ENCODE measurements at places on chromosomes 11 and 22.

DNA sequence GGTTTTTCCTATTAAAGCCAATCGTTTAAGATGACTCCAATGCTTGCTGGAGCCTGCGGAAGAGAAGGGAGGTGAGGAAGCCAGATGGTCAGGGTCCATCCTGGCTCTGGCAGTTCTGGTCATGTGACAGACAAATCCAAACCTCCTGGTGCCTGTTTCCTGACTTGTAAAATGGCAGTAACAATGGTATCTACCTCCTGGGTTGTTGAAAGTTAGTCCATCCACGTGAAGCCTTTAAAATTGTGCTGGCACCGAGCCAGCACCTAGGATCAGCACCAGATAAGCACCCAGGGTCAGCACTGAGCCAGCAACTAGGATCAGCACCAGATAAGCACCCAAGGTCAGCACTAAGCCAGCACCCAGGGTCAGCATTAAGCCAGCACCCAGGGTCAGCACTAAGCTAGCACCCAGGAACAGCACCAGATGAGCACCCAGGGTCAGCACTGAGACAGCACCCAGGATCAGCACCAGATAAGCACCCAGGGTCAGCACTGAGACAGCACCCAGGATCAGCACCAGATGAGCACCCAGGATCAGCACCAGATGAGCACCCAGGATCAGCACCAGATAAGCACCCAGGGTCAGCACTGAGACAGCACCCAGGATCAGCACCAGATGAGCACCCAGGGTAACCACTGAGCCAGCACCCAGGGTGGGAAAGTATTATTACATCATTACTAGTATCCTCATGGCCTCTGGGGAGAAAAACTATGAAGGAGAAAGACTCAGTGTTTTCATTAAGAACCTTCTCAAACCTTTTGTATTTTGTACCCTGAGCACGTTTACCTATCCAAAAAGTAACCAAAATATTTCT is 17.2 kb downstream of the KIAA0930 start:
- no peak for DNase-seq

- no peak for DNase-seq
Measured at GRCh38 chr11:133545199-133545803, 13.0 kb upstream of the OPCML start.

DNA sequence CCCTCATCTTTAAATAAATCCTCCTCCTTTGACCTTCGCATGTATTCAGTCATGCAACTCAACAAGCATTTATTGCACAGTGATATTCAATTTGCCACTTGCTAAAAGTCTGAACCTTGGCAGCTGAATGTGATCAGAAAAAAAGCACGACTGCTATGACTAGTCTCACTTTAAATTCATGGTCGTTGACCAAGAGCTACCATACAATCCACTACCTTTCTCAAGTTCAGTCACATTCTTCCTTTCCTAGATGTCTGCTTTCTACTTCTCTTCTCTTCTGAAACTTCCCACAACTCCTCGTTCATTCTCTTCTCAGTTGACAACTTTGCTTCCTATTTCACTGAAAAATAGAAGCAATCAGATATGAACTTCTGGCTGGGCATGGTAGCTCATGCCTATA is 2.0 kb upstream of the SAA1 start:
- no peak for DNase-seq

- DNase-seq = no peak
Measured at GRCh38 chr11:89235976-89236375, 58.3 kb downstream of the TYR start.

DNA sequence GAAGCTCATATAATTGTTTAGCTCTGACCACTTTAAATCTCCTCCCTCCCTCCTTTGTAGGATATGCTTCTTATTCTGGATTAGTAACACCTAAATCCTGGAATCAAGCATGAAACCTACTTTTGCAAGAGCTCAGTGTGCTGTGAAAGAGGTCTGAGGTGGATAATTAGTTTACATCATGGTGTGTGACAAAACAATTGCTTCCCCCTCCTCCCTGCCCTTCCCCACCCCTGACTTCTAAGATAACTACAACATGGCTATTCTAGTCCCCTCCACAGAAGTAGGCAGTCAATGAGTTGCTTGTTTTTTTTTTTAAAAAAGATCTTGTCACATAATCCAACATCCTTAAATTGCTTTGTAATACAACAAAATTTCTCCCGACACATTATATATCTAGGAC is 314.0 kb downstream of the CADM1 start:
- no peak for DNase-seq

GRCh38 chr11:121299417-121299816 is 6.8 kb downstream of the SC5D start:
- DNase-seq = no peak

DNA sequence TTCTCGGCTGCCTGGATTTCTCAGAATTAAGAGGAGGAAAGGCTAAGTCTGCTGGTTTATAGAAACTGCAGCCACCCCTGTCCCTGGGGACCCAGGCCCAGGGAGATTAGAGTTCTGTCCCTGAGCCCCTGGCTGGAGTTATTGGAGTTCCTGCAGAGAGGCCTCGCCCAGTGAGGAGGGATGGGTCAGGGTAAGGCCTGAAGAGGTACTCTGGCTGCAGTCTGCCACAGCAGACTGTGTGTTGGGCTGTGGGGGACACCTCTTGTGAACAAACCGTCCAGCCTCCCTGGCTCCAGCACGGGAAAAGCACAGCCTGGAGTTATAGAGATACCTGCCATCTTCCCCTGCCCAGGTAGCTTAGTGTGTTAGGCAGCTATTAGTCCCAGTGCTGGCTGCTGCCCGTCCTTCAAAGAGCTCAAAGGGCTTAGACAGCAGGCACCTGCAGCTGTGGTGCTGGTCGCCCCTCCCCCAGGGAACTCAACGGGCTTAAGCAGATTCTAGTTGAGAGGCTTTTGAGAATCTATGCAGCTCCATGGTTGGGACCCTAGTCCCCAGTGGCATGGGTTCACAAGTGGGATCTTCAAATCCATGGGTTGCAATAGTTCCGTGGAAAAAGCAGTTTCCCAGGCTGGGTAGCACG is 36.6 kb upstream of the MUC15 start:
- no peak for DNase-seq

GRCh38 chr22:36301851-36302250 is 48.9 kb downstream of the APOL1 start:
- no peak for DNase-seq

DNA sequence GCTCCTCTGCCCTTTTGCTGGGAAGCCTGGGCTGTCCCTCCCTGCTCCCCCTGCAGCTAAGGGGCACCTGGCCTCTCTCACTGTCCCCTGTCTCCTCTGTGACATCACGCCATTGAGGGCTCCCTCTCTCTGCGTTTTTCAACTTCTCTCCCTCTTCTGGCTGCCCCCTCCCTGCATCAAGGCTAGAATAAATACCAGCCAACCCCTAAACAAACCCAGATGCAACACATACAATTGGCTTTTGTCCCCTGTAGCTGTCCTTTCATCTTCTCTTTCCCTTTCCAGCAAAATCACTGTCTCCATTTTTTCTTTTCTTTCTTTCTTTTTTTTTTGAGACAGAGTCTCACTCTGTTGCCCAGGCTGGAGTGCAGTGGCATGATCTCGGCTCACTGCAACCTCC is 3.3 kb upstream of the MIEF1 start:
- peak; percentile 12 for DNase-seq

DNA sequence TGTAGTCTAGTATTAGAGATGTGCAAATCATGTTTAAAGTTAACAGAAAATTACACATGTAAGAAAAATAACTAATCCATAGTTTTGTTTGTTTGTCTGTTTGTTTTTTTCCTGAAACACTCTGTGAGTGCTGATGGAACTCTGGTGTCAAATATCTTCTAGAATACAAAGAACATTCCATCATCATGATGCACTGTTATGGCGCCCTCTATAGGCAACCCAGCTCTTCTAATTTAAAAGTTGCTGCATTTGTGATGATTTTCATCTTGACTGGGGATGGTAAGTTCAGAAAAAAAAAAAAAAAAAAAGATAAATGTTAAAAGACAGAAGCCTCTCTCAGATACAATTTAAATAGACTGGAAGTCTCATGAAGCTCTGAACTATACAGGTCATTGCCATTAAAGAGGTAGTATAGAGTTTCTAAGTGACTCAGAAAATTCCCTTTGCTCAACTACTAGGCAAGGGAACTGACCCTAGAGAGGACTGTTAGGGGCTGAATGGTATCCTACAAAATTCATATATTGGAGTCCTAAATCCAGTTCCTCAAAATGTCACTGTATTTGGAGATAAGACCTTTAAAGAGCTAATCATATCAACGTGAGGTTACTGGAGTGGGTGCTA is 597.2 kb upstream of the ANO3 start:
- no peak for DNase-seq

DNA sequence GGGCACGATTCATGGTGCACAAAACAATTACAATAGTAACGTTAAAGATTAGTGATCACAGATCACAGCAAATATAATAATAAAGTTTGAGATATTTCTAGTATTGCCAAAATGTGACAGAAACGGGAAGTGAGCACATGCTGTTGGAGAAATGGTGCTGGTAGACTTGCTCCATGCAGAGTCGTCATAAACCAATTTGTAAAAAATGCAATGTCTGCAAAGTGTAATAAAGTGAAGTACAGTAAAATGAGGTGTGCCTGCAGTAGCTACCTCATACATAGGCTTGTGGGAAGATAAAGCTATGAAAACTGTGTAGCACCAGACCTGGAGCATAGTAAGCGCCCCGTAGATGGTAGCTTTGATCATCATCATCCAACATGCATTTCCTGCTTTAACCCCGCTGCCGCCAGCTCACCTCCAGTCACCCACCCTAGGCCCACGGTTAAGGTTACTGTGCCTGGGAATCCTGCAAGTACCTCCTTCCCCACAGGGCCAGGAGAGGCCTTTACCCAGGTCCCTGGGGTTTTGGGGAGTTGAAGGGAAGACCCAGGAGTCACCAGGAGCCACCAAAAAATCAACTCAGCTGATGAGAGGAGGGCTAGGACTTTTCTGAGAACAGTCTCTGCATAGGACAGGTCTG is 59.2 kb downstream of the MYO7A start:
- DNase-seq = no peak

- no peak for DNase-seq
Measured at GRCh38 chr11:45772986-45773785, 31.8 kb upstream of the SLC35C1 start.

DNA sequence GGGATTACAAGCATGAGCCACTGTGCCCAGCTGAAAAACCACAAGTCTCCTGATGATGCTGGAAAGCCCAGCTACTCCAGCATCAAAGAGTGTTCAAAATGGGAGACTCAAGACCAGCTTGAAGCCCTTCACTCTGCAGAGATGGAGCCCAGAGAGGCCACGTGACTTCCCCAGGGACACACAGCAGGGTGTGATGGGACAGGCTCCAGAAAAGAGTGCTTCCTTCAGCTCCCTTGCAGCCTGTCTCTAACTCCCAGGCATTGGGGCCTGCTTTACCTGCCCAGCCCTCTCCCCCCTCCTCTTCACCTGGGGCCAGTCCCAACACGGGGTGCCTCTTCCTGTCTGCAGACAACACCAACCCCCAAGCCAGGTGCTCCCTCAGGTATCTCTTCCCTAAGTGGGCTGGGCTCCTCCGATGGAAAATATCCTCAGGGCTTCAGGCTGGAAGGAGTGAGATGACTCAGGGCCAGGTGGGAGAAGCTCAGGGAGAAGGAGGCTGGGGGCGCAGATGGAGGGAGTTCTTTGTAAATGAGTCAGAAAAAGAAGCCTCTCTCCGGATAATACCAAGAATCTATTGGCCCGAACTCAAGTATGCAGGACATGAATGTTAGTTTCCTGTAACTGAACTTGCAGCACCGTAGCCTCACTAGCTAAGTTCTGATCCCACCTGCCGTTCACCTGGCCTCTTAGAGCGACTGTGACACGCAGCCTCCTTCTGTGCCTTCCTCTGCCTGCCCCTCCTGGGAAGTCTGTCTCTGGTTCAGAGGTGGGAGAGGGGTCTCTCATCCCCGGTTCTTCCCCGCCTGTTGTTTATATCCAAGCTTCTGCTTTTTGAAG is 326.6 kb downstream of the MN1 start:
- DNase-seq = no peak

GRCh38 chr11:11813288-11813962 is 28.3 kb upstream of the USP47 start:
- DNase-seq = no peak

GRCh38 chr11:126310200-126310991 is 6.5 kb downstream of the DCPS start:
- DNase-seq = peak; percentile 57

DNA sequence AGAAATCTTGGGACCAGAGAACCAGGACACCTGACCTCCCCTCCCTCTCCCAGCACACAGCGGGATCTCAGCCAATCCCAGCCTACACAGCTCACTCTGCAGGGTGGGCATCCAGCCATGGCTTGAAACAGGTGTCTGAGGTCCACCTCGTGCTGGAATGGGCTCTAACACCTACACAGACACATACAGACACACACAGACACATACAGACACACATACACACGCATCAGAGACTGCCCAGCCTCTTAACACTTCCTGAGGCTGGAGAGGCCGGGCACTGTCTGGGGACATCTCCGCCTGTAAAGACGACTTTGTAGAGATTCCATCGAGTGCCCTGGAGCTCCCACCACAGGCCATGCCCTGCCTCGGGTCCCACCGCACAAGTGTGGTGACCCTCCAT is 36.7 kb downstream of the CAPN1 start:
- DNase-seq = no peak

DNA sequence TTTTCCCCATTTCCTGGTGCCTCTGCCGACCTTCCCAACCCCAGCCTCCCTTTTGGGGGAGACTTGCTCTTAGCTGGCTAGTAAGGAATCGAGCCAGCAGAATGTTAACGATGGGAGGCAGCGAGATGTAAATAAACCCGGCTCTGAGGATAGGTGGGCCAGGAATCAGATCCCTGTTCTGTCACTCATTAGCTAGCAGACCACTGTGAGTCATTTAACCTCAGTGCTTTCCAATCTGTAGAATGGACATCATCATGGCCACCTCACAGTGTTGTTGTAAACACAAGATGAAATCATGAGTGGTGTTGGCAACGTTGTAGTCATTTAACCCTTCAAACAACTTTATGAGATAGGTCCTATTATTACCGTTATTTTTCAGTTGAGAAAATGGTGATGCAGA is 208.6 kb downstream of the KIRREL3 start:
- DNase-seq = no peak

GRCh38 chr11:58674609-58675008 is 52.1 kb downstream of the CNTF start:
- DNase-seq = peak; percentile 0

- DNase-seq = no peak
Measured at GRCh38 chr11:64146036-64146955, 19.6 kb downstream of the MACROD1 start.

GRCh38 chr22:29570456-29570855 is 10.5 kb downstream of the NIPSNAP1 start:
- DNase-seq = no peak

DNA sequence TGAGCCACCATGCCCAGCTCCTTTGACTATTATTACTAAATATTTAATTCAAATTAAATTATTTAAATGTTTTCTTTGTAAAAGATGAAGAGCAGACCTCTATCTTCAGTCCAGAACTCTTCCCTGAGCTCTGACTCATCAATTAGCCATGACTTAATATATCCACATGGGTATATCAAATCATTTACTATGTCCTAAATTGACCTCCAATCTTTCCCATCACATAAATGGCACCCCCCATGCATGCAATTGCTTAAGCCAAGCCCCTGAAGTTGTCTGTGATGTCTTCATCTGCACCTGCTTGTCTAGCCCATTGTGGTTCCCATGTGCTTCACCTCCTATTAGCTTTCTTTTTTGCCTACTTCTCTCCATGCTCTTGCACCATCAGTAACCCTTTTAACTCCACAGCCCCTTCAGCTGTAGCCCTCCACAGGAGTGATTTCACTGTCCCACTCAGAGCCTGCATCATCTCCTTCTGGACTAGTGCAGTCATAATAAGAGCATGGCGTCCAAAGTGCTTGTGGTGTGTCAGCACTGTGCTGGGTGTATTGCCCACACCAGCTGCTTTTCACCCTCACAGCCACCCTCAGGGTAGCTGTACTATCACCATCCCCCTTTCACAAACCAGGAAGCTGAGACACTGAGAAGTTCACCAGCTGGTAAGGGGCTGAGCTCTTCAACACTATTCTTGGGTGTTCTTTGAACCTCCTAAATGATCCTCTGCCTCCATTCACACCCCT is 11.8 kb upstream of the THY1 start:
- no peak for DNase-seq

All from NCI-H2029 (cell line).